Hematopoietic multipotent progenitor cell (in vitro differentiated cells): ENCODE measurements at places on chromosomes 5 and 9.

DNA sequence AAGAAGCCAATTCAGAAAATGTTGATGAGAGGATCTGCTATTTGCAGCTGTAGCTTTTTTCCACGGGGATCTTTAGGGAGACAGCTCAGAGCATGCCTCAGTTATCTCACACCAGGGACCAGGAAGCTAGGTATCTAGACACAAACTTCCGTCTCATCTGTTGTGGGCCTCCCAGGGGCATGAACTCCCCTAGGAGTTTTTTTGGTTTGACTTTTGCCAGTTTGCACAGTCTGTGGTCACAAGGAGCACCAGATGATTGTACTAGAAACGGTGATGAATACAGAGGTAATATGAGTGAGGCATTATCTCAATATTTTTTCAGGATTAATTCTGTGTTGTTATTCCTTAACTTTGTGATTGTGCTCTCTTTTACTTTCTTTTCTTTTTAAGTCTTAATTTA lies 533.2 kb upstream of the SEMA6A start:
- DNase-seq, result no peak

GRCh38 chr5:134543820-134544614 lies 18.5 kb downstream of the JADE2 start:
- peak; percentile 77 for DNase-seq

- DNase-seq, result no peak
Measured at GRCh38 chr5:75640395-75640794, 29.1 kb downstream of the ANKDD1B start.

- DNase-seq, result no peak
Measured at GRCh38 chr5:98968056-98968564, 39.3 kb upstream of the CHD1 start.

- DNase-seq, result no peak
Measured at GRCh38 chr5:160371294-160371693, 868 bp upstream of the C1QTNF2 start.

- DNase-seq, result no peak
Measured at GRCh38 chr5:54643685-54644106, 126.1 kb downstream of the SNX18 start.

DNA sequence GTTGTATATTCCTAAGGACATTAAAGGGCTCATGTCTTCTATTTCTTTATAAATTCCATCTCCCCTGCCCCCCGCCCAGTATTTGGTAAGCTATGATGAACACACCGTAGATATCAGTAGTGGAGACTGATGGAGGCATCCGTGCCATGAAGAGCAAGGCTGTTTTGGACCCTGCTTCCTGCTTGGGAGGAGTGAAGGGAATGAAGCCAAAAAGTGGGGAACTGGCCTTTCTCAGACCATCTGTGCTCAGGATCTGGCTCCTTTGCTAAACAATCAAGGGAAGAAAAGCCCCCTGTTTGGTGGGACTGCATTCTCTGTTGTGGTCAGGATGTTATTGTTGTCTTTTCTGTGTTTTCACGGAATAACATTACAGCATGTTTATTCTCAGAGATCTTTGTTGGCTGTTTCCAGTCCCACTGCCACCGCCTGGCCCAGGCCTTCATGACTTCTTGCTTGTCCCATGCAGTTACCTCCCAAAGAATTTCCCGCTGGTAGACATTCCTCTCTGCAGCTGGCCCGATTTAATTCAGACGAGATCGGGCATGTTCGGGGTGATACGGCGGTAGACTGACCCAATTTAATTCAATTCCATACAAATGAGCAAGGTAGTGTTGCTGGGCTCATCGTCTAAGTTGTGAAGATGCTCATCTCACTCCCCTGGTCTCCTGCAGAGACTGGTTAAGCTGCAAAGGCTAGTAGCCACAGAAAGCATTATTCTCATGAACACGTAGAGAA lies 31.4 kb upstream of the ANKH start:
- DNase-seq, result no peak

DNA sequence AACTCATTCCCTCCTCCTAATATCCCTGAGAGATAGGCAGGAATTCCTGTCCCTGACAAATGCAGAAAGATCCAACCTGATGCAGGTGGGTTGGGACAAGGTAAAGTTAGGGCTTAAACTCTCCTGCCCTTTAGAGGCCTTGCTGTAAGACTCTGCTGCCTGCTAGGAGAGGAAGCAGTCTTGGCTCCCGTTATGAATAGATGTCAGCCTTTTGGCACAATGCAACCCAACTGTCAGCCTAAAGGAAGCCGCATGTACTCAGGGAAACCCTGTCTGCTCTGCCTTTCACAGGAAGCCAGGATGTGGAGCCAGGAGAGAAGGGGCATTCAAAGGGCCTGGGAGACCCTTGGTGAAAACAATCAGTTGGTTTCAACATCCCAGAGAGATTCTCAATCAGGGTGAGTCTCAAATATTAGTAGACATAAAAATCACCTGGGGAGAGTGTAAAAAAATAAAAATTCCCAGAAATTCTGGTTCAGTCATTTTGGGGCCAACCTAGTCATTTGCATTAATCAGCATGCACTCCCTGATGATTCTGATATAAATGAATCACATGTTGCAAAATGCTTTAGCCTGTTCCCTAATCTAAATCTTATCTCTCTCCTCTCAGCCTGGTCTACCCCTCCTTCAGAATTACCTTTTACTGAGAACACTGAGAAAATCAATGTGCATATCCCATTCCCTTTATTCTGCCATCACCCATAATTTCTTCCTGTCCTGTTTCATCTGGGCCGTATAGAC lies 136.2 kb upstream of the TRIM32 start:
- DNase-seq, result no peak

GRCh38 chr5:127089191-127089590 lies 15.9 kb upstream of the C5orf63 start:
- DNase-seq, result no peak

- no peak for DNase-seq
Measured at GRCh38 chr5:178206166-178207101, 2.1 kb downstream of the HNRNPAB start.

DNA sequence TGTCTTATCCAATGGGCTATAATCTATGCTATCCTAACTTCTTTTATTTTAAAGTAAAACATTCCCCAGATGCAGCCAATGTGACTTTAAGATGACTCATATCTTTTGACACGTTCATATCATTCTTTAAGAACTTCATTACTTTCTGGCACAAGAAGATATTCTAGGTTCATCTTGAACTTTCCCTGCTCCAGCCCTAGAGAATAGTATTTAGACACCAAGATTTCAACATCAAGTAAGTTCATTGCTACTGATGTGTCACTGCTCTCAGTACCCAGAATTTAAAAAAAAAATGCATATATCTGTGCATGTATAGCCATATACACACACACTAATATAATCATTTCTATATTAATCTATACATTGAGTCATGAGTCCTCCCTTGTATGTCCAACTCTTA lies 175.2 kb downstream of the SAXO1 start:
- DNase-seq, result no peak

- no peak for DNase-seq
Measured at GRCh38 chr9:136784249-136784996, 6.7 kb upstream of the TMEM141 start.

DNA sequence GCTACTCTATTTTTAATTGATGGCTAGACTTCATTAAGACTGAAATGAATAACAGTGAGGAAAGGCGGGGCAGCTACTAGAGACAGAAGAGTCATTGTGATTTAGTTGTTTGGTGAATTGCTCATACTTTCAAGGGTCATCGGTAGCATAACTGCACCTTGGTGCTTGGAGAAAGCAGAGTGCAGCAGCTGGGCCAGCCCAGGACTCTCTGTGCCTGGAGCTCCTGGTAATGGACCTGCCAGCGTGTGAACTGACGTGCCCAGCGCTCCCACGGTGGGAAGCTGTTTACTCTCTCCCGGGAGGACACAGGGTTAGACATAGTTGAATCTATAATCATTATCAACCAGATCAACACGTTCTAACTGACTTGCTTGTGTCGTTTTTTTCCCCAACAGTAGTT lies 42.9 kb downstream of the LURAP1L start:
- DNase-seq, result no peak

GRCh38 chr9:20732118-20732517 lies 48.1 kb downstream of the FOCAD start:
- no peak for DNase-seq

DNA sequence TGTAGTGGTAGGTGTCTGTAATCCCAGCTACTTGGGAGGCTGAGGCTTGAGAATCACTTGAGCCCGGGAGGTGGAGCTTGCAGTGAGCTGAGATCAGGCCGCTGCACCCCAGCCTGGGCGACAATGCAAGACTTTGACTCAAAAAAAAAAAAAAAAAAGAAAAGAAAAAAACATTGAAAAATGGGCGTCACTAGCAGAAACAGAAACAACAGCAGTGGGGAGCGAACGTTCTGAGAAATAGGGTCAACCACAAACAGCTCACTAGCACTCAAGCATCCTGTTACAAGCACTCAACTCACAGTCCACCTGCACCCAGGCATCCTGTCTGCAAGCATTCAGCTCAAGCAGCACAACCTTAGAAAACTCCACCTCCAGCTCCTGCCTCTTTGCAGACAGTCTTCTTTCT lies 17.2 kb downstream of the TRIM14 start:
- DNase-seq, result peak; percentile 89

GRCh38 chr5:96157841-96158291 lies 196.2 kb upstream of the ELL2 start:
- DNase-seq, result no peak

GRCh38 chr5:139748505-139748826 lies 47.1 kb upstream of the PSD2 start:
- no peak for DNase-seq

DNA sequence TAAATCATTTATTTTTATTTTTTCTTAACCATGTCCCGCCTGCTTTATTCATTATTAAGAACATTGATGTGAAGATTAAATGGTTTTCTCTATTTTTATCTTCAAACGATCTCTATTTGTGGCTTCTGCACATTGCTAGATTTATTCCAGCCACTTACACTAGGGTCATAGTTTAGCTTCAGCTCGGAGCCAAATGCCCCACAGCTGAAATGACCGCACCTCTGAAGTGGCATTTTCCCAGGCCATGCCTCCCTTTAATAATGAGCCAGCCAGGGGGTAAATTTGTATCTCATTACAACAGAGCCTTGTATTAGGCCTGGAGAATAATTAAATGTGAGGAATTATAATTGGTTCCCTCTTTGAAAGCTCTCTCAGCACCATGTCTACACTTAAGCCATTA lies 89.4 kb downstream of the DOCK8 start:
- no peak for DNase-seq

GRCh38 chr9:94478755-94479730 lies 75.8 kb upstream of the PCAT7 start:
- no peak for DNase-seq

DNA sequence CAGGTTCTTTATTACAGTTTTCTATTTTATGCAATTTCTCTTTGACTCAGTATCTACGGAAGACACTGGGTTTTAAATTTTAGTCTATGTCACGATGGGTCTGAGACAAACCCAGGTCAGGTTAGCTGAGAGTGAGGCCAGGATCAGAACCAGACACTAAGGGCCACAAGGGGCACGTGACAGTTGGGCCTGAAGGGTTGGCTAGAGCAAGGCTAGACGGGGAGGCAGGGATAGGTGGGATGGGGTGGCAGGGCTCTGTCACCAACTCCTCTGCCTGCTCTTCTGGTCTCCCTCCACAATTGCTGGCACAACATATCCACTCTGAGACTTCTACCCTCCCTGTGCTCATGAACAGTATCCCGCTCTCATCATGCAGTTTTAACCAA lies 76.4 kb downstream of the MED27 start:
- no peak for DNase-seq

GRCh38 chr9:30348904-30349303 lies 2035.5 kb upstream of the ACO1 start:
- no peak for DNase-seq

DNA sequence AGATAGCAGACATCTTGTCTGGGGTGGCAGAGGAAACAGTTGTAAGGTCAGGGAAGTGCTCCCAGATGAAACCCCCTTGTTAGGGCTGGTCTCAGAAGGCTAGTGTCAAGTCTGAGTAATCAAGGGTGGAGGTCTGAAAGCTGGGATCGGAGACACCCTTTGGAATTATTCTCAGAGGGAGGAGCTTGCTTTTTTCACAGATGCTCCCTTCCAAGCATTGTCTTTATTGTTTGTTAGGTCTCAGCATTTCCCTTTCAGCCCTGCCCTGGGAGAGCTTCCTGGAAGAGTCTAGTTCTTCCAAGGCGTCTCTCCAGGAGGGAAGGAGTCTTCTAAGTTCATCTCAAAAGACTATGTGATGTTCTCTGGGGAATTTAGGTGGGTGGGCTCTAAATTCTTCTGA lies 3.2 kb downstream of the TEK start:
- DNase-seq, result no peak

DNA sequence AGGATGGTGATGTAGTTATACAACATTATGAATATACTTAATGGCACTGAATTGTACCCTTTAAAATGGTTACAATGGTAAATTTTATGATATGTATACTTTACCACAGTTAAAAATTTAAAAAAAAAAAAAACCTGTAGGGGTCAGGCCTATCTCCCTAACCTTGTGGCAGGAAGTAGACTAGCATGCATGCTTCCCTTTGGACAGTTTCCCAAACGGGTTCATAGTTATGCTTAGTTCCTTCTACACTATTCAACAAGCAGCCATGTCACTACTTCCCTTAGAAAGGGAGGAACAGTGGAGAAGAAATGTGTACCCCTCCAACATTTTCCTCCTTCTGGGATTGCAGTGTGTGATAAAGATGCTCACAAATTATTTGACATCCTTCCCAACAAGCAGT lies 32.5 kb downstream of the IDNK start:
- no peak for DNase-seq

- no peak for DNase-seq
Measured at GRCh38 chr5:153223376-153223775, 267.1 kb upstream of the GRIA1 start.

- no peak for DNase-seq
Measured at GRCh38 chr9:93161786-93162562, 22.0 kb upstream of the WNK2 start.

GRCh38 chr9:304519-305185 lies 90.0 kb downstream of the DOCK8 start:
- DNase-seq, result no peak

DNA sequence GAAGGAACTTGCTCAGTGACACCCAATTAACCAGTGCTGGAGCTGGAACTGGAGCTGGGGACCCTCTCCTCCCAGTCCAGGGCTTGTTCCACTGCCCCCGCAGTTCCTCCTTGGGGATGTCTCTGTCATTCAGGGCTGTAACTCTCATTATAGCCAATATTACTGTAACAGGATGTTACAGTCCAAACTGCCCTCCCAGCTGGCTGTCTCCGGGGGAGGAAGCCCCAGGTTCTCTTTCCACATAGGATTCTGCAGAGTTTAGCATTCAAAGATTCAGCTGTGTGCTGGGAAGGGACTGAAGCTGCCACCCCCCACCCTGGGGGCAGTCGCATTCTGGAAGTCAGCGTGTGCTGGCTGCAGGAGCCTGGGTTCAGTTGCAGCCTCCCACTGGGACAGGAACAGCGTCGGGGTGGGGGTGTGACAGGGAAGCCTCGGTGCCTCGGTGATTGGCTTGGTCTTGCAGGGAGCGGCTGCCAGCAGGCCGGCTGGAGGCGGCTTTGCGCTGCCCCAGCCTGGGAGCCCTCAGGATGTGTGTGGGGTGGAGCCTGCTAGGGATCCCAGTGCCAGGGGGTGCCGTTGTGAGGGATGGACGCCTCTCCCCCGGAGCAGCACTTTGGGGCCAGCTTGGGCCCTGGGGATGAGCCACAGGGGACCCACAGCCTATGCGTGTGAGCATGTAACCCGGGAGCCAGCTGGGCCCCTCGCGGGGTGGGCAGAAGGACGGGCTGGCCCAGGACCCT lies 101.1 kb downstream of the RGS3 start:
- no peak for DNase-seq

- DNase-seq, result no peak
Measured at GRCh38 chr9:128414461-128414860, 6.2 kb upstream of the CERCAM start.

GRCh38 chr5:96254980-96255691 lies 177.9 kb downstream of the PCSK1 start:
- no peak for DNase-seq

GRCh38 chr5:65271906-65272305 lies 209.8 kb downstream of the ADAMTS6 start:
- no peak for DNase-seq
